ENCODE measurements at places on chromosomes 16 and 17.

- DNase-seq, result no peak
Observed at GRCh38 chr17:66304304-66305174, 2.1 kb downstream of the PRKCA start.

DNA sequence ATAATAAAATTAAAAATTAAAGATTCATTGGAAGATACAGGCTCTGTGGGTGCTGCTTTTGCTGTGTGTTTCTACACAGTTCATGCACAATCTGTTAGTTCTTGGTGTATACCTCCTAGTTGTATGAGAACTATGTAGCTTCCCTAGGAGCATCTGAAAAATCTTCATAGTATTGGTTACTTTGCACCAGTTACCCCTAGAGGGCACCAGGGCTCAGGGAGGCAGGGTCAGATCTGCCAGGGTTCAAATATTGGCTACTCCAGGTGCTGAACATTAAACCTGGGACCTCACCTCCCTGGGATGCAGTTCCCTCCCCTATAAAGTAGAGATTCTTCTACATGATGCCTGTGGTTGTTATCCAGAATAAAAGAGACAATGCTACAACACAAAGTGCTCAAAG is 583.0 kb upstream of the CDH11 start:
- no peak for DNase-seq

GRCh38 chr16:27434141-27435051 is 32.4 kb downstream of the IL21R start:
- DNase-seq, result no peak

- DNase-seq, result no peak
Observed at GRCh38 chr16:81181013-81181720, 57.3 kb upstream of the BCO1 start.

GRCh38 chr17:27553019-27553511 is 77.9 kb upstream of the LGALS9 start:
- no peak for DNase-seq

GRCh38 chr16:88453611-88454522 is 787 bp downstream of the ZFPM1 start:
- DNase-seq, result no peak

DNA sequence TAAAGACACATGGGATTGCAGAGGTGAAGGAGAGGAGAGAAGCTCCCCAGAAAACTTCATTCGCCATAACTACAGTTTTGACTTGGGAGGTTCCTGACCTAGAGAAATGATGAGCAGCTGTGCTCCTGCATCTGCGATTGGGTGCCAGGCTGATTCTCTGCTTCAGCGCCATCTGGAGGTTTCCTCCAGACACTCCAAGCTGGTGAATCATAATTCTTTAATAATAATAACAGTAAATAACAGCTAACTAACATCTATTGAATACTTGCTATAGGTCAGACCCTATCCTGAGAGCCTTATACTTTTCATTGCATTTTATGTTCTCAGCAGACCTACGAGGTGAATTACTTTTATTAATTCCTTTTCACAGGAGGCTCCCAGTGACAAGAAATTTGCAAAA is 575.8 kb downstream of the TOX3 start:
- no peak for DNase-seq

GRCh38 chr16:23852794-23853562 is 17.2 kb downstream of the PRKCB start:
- DNase-seq, result no peak

Measured in stimulated activated CD4-positive, alpha-beta T cell treated with anti-CD3 and anti-CD28 coated beads, Interleukin-1b, Interleukin-23, amount 100 ng/mL, for 1 hour (primary cell).